ENCODE measurements at places on chromosomes 11 and 22. TPM values are rescaled to one million over a fixed set of nuclear protein-coding genes. Genes with fewer than 3 reads are reported as not detected.
A peak's percentile ranks its signal among the peaks of the same experiment; 100 is the strongest.

The SNX32 gene
- total RNA-seq: 2.1 TPM

The DEFB131B gene
- total RNA-seq: not detected

The CNGA4 gene
- total RNA-seq: 0.18 TPM

The CD3G gene
- total RNA-seq: 118 TPM

DNA sequence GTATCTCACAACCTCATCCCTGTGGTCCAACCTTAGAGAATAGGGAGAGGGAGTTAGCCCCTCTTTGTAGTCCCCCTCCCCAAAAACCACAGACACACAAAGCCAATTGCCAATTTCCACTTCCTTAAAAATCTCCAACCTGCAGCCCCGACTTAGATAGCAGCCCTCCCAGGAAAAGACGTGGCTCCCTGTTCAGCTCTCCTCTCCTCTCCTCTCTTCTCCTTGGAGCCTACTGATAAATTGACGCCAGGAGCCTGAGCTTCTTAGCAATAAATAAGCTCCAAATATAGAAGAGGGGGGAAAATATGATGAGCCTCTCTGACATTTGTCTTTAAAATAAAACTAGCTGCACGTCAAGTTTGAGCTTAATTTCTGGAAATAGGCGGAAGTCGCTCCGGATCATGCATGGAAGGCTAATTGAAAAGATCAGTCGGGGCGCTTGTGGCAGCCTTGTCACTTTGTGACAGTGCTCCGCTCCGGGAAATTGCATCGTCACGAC is 7.3 kb downstream of the PAX6 start:
- H3K4me3 ChIP-seq: peak overlapping the region; percentile 24
- peaks cover 34% of the 10 kb centered on the region for H3K4me1 ChIP-seq
- peaks cover 88% of the 10 kb centered on the region for H3K27me3 ChIP-seq
- H3K27ac ChIP-seq: no peak overlapping the region

DNA sequence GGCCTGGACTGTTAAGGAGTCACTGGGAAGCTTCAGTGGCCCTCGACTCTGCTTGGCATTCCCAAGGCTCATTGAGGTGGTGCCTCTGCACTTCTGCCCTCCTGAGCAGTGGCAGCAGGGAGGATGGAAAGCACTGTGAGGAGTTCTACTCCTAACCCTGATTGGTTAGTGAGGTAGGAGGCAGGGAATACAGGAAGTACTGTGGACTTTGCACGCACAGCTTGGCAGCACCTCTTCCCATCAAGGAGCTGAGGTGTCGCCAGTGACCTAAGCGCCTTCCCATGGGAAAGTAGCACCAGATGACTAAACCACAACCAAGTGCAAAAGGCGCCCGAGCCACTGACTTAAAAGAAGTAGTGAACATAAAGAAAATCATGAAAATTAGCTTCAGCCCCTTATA is 152.5 kb upstream of the CADM1 start:
- no peaks in the 10 kb centered on the region for H3K4me1 ChIP-seq
- H3K36me3 ChIP-seq: no peaks in the 10 kb centered on the region
- H3K4me3 ChIP-seq: no peak overlapping the region
- DNase-seq: no peak

DNA sequence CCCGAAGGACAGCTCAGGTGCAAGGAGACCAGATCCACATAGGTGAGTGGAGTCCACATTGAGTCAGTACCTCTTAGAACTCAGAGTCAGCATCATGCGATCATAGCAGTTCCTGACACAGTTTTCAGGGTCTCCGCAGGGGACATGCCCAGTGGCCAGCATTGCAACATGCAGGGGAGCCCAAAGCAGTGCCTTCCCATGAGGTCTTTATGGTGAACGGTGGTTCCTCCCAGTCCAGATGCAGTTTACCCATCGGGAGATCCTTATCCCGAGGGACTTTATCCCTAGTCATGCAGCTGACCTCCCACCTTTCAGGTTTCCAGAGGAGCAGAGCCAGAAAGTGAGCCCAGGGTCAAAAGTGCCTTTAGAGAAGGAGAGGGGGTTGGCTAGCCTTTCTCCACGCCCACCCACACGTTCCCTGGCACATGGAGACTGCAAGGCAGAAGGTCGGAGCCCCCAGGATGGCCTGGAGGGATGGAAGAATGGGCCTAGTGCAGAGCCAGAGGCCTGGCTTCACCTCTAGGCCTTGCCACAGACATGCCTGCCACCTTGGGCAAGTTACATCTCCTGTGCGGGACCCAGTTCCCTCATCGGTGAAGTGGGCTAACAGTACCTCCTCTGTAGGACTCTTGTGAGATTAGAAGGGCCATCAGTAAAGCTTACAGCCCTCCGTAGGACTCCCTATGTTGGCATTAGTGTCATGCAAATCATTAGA is 6.4 kb downstream of the KCTD17 start:
- peaks cover 34% of the 10 kb centered on the region for H3K4me1 ChIP-seq
- no peak overlapping the region for H3K27ac ChIP-seq
- no peaks in the 10 kb centered on the region for H3K27me3 ChIP-seq
- H3K4me3 ChIP-seq: no peak overlapping the region

All from activated CD8-positive, alpha-beta T cell treated with anti-CD3 and anti-CD28 coated beads for 36 hours (primary cell).